ENCODE measurements at places on chromosomes 6 and 20.

GRCh38 chr20:10649797-10650160 is 24.0 kb downstream of the JAG1 start:
- no peak for DNase-seq

DNA sequence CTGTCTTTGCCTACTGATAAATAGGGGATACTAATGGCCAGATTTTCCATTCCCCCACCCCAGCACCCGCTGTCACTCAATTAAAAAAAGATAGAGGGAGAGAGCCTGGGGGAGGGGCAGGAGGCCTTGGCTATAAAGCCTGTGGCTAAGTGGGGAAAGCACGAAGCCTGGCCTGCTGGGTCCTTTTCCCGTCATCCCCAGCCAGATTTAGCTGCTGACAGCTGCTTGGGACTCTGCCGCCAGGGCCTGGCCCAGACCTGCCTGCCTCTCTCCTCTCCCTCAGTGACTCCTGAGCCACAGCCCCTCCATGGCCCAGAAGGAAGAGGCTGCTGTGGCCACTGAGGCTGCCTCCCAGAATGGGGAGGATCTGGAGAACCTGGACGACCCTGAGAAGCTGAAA is at the start of gene APOBEC2:
Gene APOBEC2, plus strand, starts transcription at position 162 of the 400 bp plus-strand sequence. Its CDS starts 146 bp downstream, at position 308.
- no peak for DNase-seq

GRCh38 chr6:21666201-21666691 is 72.7 kb downstream of the SOX4 start:
- DNase-seq: no peak

GRCh38 chr20:49446808-49447207 is 35.7 kb downstream of the KCNB1 start:
- no peak for DNase-seq

DNA sequence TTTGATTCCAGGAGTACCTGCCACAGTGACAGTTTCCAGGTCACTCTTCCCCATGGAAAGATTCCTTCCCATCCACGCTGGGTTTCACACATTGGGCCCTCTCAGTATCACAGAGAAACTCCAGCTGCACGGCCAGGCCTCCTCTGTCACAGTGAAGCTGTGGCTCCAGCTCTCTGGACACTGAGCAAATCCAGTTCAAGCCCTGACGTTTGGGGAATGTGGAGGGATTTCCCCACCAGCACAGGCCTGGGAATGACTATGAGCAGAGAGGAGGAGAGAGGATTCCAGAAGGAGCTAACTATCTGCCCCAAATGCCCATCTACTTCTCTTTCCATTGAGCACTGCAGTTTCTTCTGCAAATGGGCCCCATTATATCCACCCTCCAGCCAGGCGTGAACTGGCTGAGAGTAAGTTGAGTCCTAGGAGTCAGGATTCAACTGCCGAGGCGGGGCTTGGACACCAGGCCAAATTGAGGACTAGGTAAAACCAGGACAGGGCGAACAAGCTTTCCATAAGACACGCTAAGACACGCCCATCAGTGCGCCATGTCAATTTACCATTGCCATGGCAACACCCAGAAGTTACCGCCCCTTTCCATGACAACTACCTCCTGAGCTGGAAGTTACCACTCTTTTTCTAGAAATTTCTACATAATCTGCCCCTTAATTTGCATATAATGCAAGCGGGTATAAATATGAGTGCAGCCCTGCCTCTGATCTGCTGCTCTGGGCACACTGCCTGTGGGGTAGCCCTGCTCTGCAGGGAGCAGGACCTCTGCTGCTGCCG is 9.2 kb upstream of the BNIP5 start:
- DNase-seq: no peak
